ENCODE measurements at places on chromosomes 6 and 20.

DNA sequence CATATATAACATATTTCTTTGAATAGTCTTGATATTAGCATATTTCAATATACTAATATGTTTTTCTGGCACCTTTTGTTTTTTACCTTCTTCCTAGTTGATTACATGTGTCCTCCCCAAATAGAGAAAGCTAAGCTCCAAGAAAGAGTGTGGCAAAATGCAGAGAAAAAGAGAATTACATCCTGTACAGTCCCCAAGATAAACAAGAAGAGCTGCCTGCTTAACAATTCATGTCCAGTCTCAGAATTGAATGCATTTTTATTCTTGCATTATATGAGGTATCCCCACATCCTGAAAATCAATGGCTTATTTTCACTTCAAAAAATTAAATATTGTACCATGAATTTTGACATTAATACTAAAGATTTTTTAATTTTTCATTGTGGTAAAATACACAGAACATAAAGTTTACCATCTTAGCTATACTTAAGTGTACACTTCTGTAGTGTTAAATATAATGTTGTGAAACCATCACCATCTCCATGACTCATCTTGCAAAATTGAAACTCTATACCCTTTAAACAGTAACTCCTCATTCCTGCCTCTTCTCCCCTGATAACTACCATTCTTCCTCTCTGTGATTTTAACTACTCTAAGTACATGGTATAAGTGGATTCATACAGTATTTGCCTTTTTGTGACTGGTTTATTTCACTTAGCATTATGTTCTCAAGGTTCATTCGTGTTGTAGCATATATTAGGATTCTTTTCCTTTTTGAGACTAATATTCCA is 490.3 kb downstream of the COL12A1 start:
- peak; percentile 62 for DNase-seq

- DNase-seq: peak; percentile 47
Observed at GRCh38 chr20:5168651-5169396, 42.0 kb downstream of the CDS2 start.

- no peak for DNase-seq
Observed at GRCh38 chr6:17022604-17023003, 79.2 kb upstream of the STMND1 start.

- DNase-seq: peak; percentile 96
Observed at GRCh38 chr20:3686867-3687321, 5.1 kb upstream of the ADAM33 start.

- DNase-seq: no peak
Observed at GRCh38 chr6:68779366-68779765, 144.3 kb downstream of the ADGRB3 start.

- DNase-seq: no peak
Observed at GRCh38 chr6:134529305-134529704, 211.4 kb upstream of the SGK1 start.

GRCh38 chr6:100449239-100449691 is 15.5 kb downstream of the SIM1 start:
- no peak for DNase-seq

Measured in fibroblast of mammary gland (primary cell).